Activated naive CD4-positive, alpha-beta T cell (primary cell): ENCODE measurements at places on chromosomes 13 and 19.

DNA sequence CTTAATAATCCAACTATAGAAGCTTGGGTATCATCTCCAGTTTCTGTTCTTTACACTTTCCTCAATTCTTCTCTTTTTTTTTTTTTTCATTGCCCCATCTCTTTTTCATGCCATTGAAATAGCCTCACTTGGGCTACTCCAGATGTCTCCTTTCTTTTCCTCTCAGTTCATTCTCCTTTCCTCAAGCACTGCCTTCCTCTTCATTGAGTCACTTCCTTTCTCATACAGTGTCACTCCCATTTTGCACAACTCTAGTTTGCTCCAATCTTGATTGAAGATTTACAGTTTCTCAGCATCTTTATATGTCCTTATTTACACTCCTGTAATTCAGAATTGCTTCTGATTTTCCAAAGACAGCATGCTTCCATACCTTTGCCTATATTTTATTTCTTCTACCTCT is 61.3 kb downstream of the IPO5 start:
- DNase-seq = no peak

GRCh38 chr13:46578590-46578975 is 25.6 kb downstream of the LRCH1 start:
- no peak for DNase-seq

GRCh38 chr13:79675931-79676660 is 195.1 kb downstream of the NDFIP2 start:
- DNase-seq = no peak

GRCh38 chr19:10752913-10753704 is 35.2 kb downstream of the DNM2 start:
- DNase-seq = no peak

DNA sequence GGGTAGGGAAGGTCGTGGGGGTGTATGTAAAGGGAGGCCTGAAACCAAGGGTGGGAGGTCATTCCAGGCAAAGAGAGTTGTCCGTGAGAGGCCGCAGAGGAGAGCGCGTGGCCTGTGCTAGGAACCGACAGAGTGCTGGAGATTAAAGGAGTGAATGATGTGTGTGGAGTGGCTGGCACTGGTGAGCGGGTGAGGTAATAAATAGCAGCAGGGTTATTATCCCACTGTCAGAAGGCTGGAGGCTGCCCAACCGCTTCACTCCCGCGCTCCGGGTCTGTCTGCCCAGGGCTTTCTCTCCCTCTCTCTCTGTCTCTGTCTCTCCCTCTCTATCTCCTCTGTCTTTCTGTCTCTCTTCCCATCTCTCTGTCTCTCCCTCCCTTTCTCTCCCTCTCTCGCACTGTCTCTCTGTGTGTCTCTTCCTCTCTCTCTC is 17.4 kb downstream of the ZNF579 start:
- DNase-seq = no peak

GRCh38 chr13:25171517-25172302 is at the start of gene AMER2:
Gene AMER2, minus strand, starts transcription at chr13:25172288. Its CDS starts 669 bp downstream, at chr13:25171619.
- DNase-seq = no peak

GRCh38 chr13:105428811-105429210 is 1106.7 kb downstream of the EFNB2 start:
- DNase-seq = no peak

GRCh38 chr19:48819366-48819816 is 8.6 kb upstream of the BCAT2 start:
- DNase-seq = no peak

DNA sequence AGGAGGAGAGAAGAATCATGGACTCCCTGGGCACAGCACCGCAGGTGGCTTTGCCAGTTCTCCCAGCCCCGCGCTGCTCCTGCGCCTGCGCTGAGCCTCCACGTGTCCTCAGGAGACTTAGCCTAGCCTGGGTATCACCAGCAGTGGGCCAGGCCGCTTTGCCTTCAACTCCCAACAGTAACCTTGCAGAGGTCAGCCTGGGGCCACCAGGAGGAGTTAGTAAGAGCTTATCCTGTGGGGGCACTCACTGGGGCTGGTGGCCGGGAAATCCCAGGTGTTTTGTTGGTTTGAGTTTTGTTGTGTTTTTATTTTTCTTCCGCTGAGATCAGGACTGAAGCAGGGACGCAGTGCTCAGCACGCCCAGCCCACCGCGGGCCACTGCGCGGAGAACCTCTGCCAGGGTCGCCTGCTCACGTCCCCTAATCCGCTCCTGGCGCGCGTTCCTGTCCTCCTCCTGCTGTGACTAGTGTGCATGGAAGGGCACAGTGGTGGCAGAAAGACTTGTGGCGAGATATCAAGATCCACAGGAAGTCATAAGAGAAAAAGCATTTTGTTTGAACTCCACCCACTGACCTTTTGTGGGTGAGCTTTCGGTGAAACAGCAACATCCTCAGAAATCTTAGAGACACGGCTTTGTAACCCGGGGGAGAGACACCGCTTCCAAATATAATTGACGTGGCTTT is 207.4 kb upstream of the RFC3 start:
- DNase-seq = no peak

DNA sequence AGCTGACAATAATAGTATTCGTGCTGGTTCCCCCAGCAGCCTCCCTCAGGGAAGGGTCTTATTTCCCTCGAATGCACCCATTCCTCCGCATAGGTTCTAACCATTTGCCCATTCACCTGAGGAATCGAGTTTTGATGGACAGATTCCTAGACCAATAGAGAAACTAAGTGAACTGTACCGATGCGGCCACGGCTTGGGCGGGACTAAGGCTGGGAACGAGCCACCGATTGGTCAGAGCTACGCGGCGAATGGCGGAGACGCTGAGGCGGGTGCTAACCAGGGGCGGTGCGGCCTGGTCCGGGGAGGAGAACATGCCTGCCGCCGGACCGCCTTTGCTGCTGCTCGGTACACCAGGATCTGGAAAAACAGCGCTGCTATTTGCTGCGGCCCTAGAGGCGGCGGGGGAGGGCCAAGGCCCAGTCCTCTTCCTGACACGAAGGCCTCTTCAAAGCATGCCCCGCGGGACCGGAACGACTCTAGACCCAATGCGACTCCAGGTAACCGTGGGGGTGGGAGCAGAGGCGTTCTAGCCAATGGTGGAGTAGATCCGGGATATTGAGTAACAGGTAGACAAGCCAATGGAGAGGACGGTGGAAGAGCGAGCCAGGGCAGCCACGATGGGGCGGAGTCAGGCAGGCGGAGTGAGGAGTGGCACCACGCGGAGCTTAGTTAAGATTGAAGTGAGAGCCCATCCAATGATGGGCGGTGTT is at the start of gene SWSAP1:
Gene SWSAP1, plus strand, starts transcription at position 234 of the 710 bp plus-strand sequence. Its CDS starts 15 bp downstream, at position 249.
- peak; percentile 94 for DNase-seq

DNA sequence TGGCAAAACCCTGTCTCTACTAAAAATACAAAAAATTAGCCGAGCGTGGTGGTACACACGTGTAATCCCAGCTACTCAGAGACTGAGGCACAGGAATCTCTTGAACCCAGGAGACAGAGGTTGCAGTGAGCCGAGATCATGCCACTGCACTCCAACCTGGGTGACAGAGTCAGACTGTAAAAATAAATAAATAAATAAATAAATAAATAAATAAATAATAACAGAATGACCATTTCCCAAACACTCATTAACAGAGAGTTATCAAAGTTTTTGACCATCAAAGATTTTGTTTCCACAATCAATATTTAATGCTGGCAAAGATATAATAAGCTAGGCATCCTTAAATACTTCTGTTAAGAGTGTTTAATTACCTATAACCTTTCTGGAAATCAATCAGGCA is 299.4 kb downstream of the KCTD12 start:
- no peak for DNase-seq

DNA sequence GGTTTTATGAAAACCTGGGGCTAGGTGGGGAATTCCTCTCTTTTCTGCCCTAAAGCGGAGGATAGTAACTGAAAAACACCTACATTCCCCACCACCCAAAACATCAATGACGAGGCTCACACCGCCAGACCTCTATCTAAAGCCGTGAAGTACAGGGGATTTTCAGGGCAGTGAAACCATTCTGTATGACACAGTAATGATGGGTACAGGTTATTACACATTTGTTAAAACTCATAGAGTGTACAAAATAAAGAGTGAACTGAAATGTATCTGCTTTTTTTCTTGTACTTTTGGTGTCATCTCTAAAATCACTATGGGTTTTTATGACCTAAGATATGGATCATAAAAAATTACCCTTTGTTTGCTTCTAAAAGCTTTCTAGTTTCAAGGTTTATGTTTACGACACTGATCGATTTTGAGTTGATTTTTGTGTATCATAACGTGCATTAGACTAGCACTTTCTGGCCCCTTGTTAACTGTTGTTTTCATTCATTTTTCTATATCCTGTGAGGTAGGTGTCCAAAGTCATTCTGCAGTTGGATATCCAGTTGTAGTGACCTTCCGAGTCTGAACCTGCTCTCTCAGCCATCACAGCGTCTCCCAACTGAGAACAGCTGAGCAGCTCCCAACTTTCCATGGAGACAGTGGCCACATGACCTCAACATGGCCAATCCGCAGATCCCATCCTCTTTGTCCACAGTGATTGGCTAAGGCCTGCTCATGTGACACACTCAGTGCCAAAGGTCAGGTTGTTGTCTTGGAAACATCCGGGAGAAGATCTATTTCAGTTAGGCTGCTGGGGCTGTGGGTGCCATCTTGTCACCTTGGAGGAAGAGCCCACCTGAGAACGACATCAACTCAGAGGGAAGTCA is 10.3 kb downstream of the MBD3L2B start:
- no peak for DNase-seq

- DNase-seq = no peak
Measured at GRCh38 chr13:35769812-35770211, 293.3 kb upstream of the MAB21L1 start.

DNA sequence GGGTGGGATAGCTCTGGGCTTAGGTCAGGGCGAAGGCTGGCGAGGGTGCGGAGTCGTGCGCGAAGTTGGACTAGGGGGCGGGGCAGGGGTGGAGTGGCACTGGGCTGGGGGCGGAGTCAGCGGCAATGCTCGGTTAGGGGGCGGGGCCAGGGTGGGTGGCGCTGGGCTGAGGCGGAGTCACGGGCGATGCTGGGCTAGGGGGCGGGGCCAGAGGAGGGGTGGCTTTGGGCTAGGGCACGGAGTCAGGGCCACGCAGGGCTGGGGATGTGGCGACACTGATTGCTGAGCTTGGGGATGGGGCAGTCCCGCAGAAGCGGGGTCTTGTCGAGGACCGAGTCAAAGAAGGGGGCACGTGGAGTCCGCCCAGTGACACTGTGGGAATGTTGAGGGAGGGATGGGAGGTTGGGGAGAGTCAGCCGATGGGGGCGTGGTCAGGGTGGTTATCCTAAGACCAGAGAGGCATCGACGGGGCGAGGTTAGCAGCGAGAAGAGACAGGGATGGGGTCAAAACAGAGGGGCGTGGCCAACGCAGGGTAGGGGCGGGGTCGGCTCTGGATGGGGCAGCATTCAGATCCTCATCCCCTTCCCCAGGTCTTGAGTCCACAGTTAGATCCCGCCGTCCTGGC is 8.7 kb downstream of the HOMER3 start:
- peak; percentile 75 for DNase-seq

DNA sequence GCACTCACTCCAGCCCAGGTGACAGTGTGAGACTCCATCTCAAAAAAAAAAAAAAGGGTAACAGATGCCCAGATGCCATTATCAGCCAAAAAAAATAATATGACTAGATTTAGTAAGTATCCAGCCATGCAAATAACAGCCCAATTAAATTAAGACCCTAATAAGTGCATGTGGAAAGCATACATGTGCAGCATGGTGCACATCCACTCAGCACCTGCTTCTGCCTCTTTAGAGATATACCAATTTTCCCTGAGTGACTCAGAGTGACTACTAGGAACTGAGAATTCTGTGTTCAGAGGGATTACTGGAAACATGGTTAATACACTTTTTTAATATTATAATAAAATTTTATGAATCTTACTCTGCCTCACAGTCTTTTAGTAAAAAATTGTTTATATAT is 29.8 kb upstream of the ZNF675 start:
- DNase-seq = no peak

- DNase-seq = no peak
Measured at GRCh38 chr13:74969419-74969818, 512.5 kb downstream of the TBC1D4 start.

GRCh38 chr13:59533561-59534555 is 629.9 kb downstream of the DIAPH3 start:
- no peak for DNase-seq

- no peak for DNase-seq
Measured at GRCh38 chr19:33399081-33399744, 25.7 kb downstream of the CEBPG start.

GRCh38 chr19:40360708-40361241 is 12.3 kb downstream of the PLD3 start:
- no peak for DNase-seq

GRCh38 chr19:46574533-46574932 is 26.6 kb upstream of the CALM3 start:
- no peak for DNase-seq

- no peak for DNase-seq
Measured at GRCh38 chr19:13190781-13191540, 40.8 kb downstream of the IER2 start.
